Esophagus mucosa (tissue), 1 donor: ENCODE measurements at places on chromosomes 7 and 10. TPM values are rescaled to one million over a fixed set of nuclear protein-coding genes. Genes with fewer than 3 reads are reported as not detected.

DNA sequence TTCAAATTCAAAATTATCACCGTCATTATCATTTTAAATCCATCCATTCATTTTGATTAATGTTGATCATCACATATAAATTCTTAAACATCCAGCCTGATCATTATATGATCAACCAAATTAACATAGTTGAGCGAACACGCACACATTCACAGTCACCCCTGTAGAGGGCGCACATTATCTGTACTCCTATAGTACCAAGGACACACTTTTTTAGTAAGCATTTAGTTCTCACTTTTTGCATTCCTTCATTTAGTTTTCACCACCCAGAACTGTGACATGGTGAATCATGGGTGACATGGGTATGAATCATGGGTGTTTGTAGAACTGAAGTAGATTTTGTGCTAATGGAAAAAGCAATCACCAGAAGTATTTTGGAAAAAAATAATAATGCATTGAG, 26.0 kb upstream of the ZNF735 start:
- ATAC-seq, result no peak

DNA sequence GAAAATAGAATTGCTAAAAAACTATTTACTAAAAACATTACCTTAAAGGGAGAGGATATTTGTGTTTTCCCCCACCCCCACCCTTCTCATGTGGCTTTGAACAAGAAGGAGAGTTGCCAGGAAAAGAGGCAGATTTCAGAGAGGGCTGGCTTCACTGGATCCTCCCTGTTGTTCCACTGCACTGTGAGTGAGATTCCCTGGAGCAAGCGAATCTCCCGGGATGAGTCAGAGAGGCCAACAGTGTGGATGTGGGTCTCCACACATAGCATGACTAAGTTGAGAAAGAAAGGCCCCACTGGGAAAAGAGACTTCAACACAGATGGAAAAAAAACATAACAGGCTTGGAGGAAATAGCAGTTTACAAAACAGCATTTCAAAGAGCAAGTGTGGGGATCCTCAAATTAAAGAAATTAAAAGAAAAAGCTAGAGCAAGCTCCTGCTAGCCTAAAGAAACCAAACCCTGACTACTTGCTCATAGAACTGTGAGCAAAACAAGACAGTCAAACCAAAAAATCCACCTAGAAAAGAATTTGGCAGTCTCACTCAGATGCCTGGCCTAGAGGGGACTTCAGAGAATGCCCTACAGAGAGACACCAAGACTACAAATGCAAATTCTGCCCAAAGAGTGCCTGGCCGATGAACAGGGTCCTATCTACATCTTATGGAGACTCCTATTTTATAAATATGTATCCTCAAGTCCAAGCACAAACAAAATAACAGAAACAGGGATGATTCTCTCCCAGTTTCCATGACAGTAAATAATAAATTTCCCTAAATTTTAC, 3.4 kb downstream of the CAV1 start:
- no peak for ATAC-seq

- ATAC-seq, result no peak
Observed at GRCh38 chr10:21689881-21690280, 155.8 kb downstream of the MLLT10 start.

CD36 gene
- total RNA-seq, result 4.2 TPM

GRCh38 chr10:85610381-85611092, 756.1 kb downstream of the GRID1 start:
- ATAC-seq, result no peak
